SJSA1 (cell line): ENCODE measurements at places on chromosomes 3 and 15. TPM values are rescaled to one million over a fixed set of nuclear protein-coding genes. Genes with fewer than 3 reads are reported as not detected.
A peak's percentile ranks its signal among the peaks of the same experiment; 100 is the strongest.

GRCh38 chr3:46900007-46900292 lies 22.4 kb downstream of the PTH1R start:
- no peaks in the 10 kb centered on the region for H3K36me3 ChIP-seq
- no peak overlapping the region for H3K4me3 ChIP-seq
- no peak for DNase-seq
- no peaks in the 10 kb centered on the region for H3K27me3 ChIP-seq
- peaks cover 4% of the 10 kb centered on the region for H3K4me1 ChIP-seq
- no peak overlapping the region for H3K27ac ChIP-seq

The TRIM71 gene
- under 0.01 TPM in 1 of 2 replicates, not detected in the other for total RNA-seq

DNA sequence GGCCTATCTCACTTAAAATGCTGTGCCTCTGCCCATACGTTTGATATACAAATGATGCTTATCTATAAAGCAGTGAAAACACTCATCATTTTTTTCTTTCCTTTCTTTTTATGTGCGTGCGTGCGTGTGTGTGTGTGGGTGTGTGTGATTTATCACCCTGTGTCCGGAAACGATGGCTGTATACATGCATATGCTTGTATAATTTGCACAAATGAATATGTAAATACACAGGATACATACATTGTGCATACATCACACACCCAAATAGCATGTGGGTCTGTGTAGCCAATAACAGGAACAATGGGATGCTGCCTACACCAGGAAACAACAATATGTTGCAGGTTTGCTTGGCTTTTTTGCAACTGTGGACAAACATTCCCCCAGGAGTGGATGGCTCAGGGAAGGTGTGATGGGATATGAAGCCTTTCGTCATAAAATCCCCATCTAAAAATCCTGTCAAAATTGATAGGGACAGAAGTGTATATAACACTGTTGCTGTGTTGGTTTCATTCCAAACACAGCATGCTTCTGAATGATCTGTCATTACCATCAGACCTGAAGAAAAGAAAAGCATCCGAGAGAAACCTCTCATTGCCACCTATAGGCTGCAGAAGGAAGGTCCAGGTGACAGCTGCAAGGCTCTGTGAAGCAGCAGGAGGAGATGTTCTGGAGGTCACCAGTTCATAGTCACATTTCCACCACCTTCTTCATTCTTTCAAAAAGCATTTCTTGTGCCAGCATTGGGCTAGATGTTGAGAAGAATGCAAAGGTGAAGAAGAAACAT lies 503.9 kb upstream of the NR2F2 start:
- no peaks in the 10 kb centered on the region for H3K27me3 ChIP-seq
- no peaks in the 10 kb centered on the region for H3K36me3 ChIP-seq
- no peak overlapping the region for H3K4me3 ChIP-seq
- no peaks in the 10 kb centered on the region for H3K4me1 ChIP-seq
- H3K27ac ChIP-seq, result no peak overlapping the region

GRCh38 chr15:31371520-31372240 lies 45.0 kb downstream of the KLF13 start:
- no peaks in the 10 kb centered on the region for H3K27me3 ChIP-seq
- H3K4me1 ChIP-seq, result peaks cover 13% of the 10 kb centered on the region
- no peak overlapping the region for H3K27ac ChIP-seq
- H3K36me3 ChIP-seq, result peaks cover 31% of the 10 kb centered on the region
- no peak overlapping the region for H3K4me3 ChIP-seq
- no peak for DNase-seq

DNA sequence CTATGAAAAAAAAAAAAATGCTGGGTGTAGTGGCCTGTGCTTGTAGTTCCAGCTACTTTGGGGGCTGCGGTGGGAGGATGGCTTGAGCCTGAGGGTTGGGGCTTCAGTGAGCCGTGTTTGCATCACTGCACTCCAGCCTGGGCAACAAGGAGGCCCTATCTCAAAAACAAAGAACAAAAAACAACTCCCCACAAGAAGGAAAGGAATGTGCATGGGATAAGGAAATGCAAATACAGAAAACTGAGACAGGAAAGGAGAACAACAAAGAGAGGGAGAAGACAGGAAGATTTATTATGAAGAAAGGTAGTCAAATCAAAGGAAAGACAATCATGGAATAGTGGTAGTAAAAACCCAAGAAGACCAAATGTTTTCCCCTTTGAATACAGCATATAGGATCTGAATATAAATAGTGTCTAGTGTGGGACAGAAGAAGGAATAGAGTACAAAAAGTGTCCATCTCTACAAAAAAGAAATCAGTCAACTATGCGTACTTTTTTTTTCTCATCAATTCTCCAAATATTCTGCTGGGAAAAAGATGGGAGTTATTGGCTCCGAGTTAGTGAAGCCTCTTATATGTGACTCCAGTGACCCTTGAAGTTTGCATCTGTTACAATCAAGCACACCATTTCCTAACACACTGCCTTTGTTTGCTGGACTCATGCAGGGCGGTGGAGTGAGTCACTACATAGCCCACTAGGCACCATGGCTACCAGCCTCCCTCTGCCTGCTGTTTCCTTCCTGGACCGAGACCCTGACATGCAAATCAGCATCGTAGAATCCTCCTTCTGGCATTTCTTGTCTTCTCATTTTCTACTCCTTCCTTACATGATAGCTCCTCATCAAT lies 101.2 kb upstream of the PTX3 start:
- no peaks in the 10 kb centered on the region for H3K36me3 ChIP-seq
- DNase-seq, result peak; percentile 75
- H3K4me1 ChIP-seq, result peaks cover 40% of the 10 kb centered on the region
- no peak overlapping the region for H3K4me3 ChIP-seq
- no peaks in the 10 kb centered on the region for H3K27me3 ChIP-seq

- H3K27ac ChIP-seq, result no peak overlapping the region
- H3K4me1 ChIP-seq, result no peaks in the 10 kb centered on the region
- no peak for DNase-seq
These were observed 799.7 kb downstream of the CADM2 start for GRCh38 chr3:85758442-85758841.

The HIGD2B gene
- not detected in 2 replicates for total RNA-seq

GRCh38 chr3:71111784-71112440 lies 471.6 kb downstream of the FOXP1 start:
- peak; percentile 53 for DNase-seq
- no peaks in the 10 kb centered on the region for H3K27me3 ChIP-seq
- H3K27ac ChIP-seq, result peak overlapping the region; percentile 91

GRCh38 chr3:26766031-26766430 lies 143.5 kb downstream of the LRRC3B start:
- no peaks in the 10 kb centered on the region for H3K36me3 ChIP-seq
- no peak overlapping the region for H3K27ac ChIP-seq
- DNase-seq, result no peak
- no peaks in the 10 kb centered on the region for H3K27me3 ChIP-seq
- no peak overlapping the region for H3K4me3 ChIP-seq

The SPESP1 gene
- not detected in 2 replicates for total RNA-seq

DNA sequence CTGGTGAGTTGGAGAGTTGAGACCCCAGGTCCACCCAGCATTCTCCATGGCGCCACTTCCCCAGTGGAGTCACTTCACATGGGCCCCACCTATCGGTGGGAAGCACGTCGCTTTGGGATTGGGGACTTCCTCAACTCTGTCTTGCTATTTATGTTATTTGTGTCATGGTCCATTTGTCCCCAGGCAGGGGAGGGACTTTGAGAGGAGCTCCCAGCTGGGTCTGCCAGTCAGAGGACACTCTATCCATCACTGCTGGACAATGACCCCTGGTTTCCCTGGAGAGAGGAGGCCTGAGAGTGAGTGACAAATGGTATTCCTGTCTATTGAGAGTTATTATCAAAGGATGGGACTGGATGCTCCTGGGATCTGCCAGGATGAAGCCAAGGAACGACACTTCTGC lies 127.6 kb downstream of the RAB11A start:
- no peaks in the 10 kb centered on the region for H3K36me3 ChIP-seq
- no peak overlapping the region for H3K4me3 ChIP-seq
- H3K27me3 ChIP-seq, result peaks cover 32% of the 10 kb centered on the region
- H3K27ac ChIP-seq, result no peak overlapping the region

GRCh38 chr3:67291287-67292252 lies 293.5 kb downstream of the KBTBD8 start:
- no peak for DNase-seq
- no peak overlapping the region for H3K27ac ChIP-seq
- no peaks in the 10 kb centered on the region for H3K36me3 ChIP-seq
- no peaks in the 10 kb centered on the region for H3K27me3 ChIP-seq
- no peaks in the 10 kb centered on the region for H3K4me1 ChIP-seq

The PCSK6 gene
- 0.44 and 1.7 TPM in 2 replicates for total RNA-seq

DNA sequence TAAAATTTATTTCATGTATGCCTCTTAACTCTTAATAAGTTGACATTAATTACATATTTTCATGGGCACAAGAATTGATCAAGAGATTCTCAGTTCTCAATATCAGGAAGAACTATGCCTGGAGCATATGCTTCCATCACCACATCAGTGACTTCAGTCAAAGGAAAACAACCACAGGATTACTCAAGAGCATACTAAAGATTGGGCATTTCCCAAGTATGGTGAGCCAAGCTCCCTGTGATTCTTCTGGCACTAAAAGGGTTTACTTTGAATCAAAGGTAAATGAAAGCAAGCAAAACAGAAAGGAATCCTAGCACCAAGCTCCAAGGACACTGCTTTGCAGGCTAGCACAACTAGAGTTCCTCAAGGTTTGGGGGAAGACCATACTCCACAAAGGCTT lies 44.6 kb downstream of the FMN1 start:
- no peak overlapping the region for H3K27ac ChIP-seq
- H3K27me3 ChIP-seq, result peaks cover 6% of the 10 kb centered on the region; the same call in 1 of the 2 replicates
- no peak overlapping the region for H3K4me3 ChIP-seq
- H3K4me1 ChIP-seq, result no peaks in the 10 kb centered on the region
- H3K36me3 ChIP-seq, result no peaks in the 10 kb centered on the region

DNA sequence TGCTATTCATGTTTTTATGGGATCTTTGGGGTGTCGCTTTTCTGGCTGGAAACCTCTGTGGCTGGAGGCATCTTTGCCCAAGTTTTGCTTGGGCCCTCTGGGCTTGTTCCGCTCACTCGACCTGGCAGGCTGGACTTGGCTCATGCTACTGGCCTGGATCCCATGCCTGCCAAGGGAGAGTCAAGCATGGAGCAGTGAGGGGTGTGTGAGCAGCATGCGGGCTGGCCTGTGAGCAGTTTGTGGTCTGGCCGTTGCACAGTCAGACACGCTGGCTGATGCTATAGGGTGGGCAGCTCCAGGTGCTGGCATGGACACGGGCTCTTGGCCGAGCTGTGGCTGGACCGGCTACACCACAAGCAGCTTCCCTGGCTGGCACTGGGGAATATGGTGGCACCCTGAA lies 491.1 kb downstream of the AGBL1 start:
- H3K4me1 ChIP-seq, result no peaks in the 10 kb centered on the region
- H3K27me3 ChIP-seq, result no peaks in the 10 kb centered on the region
- DNase-seq, result no peak
- no peak overlapping the region for H3K27ac ChIP-seq
- H3K4me3 ChIP-seq, result no peak overlapping the region

The NBEAL2 gene
- total RNA-seq, result 0.53 and 2.0 TPM in 2 replicates

DNA sequence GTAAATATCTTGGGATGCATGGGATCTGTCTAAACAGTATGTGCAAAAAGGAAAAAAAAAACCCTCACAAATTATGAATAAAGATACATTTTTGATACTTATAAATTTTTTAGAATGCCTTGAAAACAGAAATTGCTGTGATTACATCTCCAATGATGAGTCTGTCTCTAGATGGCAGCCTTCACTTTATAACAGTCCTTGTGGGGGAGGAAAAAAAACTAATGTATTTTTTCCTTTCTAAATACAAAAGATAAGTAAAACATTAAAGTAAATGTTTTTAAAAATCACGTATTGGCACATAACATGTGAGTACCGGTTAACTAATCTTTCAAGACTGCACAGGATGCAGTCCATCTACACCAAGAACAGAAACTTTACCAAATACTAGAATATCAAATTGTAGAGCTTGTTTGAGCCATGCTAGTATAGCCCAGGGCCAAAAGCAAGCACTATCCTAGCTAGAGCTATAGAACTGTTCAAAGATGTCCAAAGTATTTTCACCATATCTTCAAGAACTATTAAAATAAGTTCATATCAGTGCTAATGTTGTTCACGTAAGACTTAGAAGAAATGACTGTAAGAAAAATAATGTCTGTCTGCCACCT lies 206.4 kb downstream of the STAG1 start:
- H3K36me3 ChIP-seq, result no peaks in the 10 kb centered on the region
- no peak for DNase-seq
- no peaks in the 10 kb centered on the region for H3K27me3 ChIP-seq
- no peaks in the 10 kb centered on the region; the same call in 1 of the 2 replicates for H3K4me1 ChIP-seq

The SLCO2A1 gene
- 0.16 TPM in 1 of 2 replicates, not detected in the other for total RNA-seq

DNA sequence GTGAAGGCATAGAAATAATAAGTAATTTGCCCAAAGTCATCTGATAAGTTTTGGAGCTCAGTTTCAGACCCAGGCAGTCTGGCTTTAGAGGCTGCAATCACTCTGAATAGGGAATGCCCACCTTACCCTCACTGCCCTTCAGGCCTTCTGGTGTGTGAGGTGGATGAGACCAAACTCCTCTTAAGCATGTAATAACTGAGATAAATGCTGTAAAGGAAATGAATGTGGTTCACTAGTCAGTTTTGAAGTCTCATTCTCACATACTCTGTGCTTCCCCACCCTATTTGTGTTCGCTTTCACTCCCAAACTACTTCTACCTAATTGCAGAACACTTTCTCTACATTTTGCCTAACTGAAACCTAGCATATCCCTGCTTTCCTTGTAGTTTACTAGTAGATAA lies 144.1 kb downstream of the FILIP1L start:
- no peak for DNase-seq
- no peaks in the 10 kb centered on the region for H3K36me3 ChIP-seq
- H3K27me3 ChIP-seq, result no peaks in the 10 kb centered on the region
- H3K4me3 ChIP-seq, result no peak overlapping the region
